Stimulated activated CD8-positive, alpha-beta memory T cell treated with anti-CD3 and anti-CD28 coated beads, Interleukin-4, amount 100 ng/mL, for 48 hours (primary cell): ENCODE measurements at places on chromosomes 1 and 21.

DNA sequence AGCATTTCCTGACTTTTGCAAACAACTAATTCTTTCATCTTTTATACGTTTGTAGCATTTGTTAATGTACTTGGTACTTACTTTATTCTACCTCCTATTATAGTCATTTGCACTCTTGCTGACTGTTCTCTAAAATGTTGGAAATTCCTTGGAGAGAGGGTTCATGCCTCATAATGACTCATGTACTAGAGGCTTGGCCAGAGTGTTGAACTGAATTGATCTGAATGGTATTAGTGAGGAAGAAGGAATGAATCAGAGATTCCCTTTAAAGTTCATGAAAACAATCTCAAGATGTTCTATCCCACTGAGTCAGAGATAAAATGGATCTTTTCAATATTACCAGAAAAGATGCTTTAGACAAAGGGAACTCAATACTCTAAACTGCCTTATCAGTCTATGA lies 383.4 kb downstream of the SEC16B start:
- no peak for DNase-seq

GRCh38 chr1:27634985-27635367 lies at the start of gene FGR:
Gene FGR (minus strand): TSS chr1:27635185. CDS start chr1:27623916, 11,269 bp downstream.
- no peak for DNase-seq

DNA sequence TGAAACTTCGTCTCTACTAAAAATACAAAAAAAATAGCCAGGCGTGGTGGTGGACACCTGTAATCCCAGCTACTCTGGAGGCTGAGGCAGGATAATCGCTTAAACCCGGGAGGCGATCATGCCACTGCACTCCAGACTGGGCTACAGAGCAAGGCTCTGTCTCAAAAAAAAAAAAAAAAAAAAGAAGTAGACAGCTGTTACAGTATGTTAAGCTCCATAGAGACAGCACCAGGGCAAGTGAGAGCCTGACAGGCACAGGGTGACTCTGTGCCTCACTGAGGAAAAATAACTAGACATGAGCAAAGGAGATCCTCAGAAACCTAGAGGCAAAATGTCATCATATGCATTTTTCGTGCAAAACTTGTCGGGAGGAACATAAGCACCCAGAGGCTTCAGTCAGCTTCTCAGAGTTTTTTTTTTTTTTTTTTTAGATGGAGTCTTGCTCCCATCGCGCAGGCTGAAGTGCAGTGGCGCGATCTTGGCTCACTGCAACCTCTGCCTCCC lies 9.0 kb upstream of the PRDX1 start:
- no peak for DNase-seq

GRCh38 chr1:110671361-110671760 lies 3.4 kb downstream of the KCNA3 start:
- DNase-seq: no peak

DNA sequence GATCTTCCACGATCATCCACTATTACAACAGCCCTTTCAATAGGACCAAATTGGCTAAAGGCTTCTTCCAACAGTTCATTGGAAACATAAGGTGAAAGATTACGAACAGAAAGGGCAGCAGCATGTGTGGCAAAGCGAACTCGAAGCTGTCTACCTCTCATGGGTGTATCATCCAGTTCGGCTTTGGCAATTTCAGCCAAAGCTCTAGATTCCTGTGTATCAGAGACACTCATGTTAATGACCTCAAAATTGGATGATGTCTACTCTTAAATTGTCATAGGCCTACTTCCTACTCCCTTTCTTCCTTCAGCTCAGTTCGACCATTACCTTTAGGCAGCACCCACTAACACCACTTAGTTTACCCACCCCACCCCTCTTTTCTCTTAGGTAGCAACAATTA lies 2.2 kb downstream of the SFPQ start:
- no peak for DNase-seq

DNA sequence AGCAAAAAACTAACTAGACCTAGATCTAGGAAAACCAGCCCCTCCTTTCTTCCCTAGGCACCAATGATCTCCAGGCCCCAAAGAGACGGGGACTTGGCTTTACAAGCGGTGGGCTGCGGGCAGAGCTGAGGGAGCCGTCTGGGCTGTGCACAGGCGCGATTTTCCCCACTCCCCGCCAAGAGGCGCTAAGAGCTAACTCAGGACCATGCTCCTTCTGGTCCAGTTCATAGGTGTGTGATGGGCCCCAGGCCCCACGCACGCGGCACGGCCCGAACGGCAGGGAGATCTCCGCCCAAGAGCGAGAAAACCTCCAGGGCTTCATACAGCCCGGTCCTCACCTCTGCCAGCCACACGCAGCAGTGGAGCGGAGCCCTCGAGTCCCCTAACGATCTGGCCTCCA lies 7.5 kb upstream of the GPR153 start:
- no peak for DNase-seq
